ENCODE measurements at places on chromosomes 13 and 19. TPM values are rescaled to one million over a fixed set of nuclear protein-coding genes. Genes with fewer than 3 reads are reported as not detected.

- no peaks in the 10 kb centered on the region for H3K4me1 ChIP-seq
- no peaks in the 10 kb centered on the region for H3K27me3 ChIP-seq
- H3K36me3 ChIP-seq: peaks cover 3% of the 10 kb centered on the region
- no peak overlapping the region for H3K4me3 ChIP-seq
- H3K27ac ChIP-seq: no peak overlapping the region
Observed at GRCh38 chr19:53374288-53374687, 8.8 kb downstream of the ZNF525 start.

GRCh38 chr13:39910041-39910440, 254.6 kb downstream of the COG6 start:
- no peaks in the 10 kb centered on the region for H3K36me3 ChIP-seq
- no peak for DNase-seq
- no peaks in the 10 kb centered on the region for H3K27me3 ChIP-seq
- no peak overlapping the region for H3K27ac ChIP-seq
- H3K4me3 ChIP-seq: no peak overlapping the region

Gene CGB2
- total RNA-seq: not detected

Gene CERS1
- total RNA-seq: 0.36 TPM

DNA sequence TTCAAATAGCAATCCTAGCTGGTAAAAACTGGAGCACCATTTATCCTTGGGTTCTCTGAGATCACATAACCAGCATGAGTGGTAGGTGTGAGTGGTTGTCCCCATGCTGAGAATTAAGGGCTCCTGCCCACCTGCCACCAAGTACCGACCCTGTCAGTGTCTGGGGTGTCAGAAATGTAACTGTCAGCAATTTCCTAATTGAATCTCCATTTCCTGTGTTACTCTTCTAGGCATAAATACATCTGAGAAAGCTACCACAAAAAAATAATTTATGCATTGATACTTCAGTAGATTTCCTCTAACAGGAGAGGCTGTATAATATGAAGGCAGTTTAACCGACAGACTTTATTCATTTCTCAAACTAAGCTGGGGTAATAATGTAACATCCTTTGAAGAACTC, 25.1 kb downstream of the CPB2 start:
- H3K4me3 ChIP-seq: no peak overlapping the region
- no peaks in the 10 kb centered on the region for H3K36me3 ChIP-seq
- no peaks in the 10 kb centered on the region for H3K4me1 ChIP-seq
- H3K27ac ChIP-seq: no peak overlapping the region
- H3K27me3 ChIP-seq: no peaks in the 10 kb centered on the region

DNA sequence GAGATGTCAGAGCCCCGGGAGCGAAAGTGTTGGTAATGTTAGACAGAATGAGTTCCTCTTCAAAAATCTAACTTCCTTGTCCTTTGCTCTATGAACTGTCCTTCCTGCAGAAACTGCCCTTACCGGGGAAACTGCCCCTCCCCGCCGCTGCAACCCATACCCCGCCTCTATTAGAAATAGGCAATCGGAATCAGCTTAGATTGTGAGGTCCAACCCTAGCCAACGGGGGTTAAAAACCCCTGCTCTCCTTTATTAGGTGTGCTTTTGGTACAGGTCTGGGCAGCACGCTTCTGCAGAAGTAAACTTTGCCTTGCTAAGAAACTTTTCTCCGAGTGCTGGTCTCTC, 11.5 kb upstream of the CAPNS1 start:
- no peak for DNase-seq
- no peaks in the 10 kb centered on the region for H3K27me3 ChIP-seq
- H3K36me3 ChIP-seq: peaks cover 19% of the 10 kb centered on the region
- peak overlapping the region; percentile 62 for H3K4me3 ChIP-seq

- H3K4me1 ChIP-seq: no peaks in the 10 kb centered on the region
- no peak overlapping the region for H3K4me3 ChIP-seq
- H3K27me3 ChIP-seq: peaks cover 2% of the 10 kb centered on the region
- DNase-seq: peak; percentile 1
Observed at GRCh38 chr19:35195830-35196229, 32.7 kb downstream of the FAM187B start.

- peak; percentile 89 for DNase-seq
- H3K4me1 ChIP-seq: no peaks in the 10 kb centered on the region
- H3K4me3 ChIP-seq: no peak overlapping the region
- H3K36me3 ChIP-seq: no peaks in the 10 kb centered on the region
- H3K27me3 ChIP-seq: peaks cover 9% of the 10 kb centered on the region
- no peak overlapping the region for H3K27ac ChIP-seq
Observed at GRCh38 chr19:3851254-3852176, 17.3 kb downstream of the ZFR2 start.

Gene GPATCH1
- 5.6 TPM for total RNA-seq

DNA sequence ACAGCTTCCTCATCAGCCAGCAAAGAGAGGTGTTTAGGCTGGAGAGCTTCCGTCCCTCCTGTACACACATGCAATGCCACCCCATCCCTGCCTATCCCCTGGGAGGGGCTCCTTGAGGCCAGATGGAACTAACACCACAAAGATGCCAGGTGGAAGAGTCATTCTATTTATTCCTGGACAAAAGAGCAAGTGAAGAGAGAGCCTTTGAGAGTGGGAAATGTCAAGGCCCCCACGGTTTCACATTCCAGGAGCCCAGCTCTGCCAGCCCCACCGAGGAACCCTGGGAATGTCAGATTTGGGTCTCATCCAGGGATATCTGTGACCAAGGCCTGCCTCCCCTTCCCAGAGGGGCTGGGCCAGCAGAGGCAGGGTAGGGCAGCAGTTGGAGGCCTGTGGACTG, 30.8 kb upstream of the IGFL1 start:
- H3K27ac ChIP-seq: no peak overlapping the region
- H3K27me3 ChIP-seq: peaks cover 55% of the 10 kb centered on the region
- H3K4me3 ChIP-seq: no peak overlapping the region
- no peak for DNase-seq

Gene USF2
- total RNA-seq: 66.2 TPM

GRCh38 chr13:21202767-21203531, 26.5 kb downstream of the MRPL57 start:
- no peak overlapping the region for H3K27ac ChIP-seq
- no peaks in the 10 kb centered on the region for H3K4me1 ChIP-seq
- no peak for DNase-seq
- H3K27me3 ChIP-seq: no peaks in the 10 kb centered on the region
- H3K4me3 ChIP-seq: no peak overlapping the region

DNA sequence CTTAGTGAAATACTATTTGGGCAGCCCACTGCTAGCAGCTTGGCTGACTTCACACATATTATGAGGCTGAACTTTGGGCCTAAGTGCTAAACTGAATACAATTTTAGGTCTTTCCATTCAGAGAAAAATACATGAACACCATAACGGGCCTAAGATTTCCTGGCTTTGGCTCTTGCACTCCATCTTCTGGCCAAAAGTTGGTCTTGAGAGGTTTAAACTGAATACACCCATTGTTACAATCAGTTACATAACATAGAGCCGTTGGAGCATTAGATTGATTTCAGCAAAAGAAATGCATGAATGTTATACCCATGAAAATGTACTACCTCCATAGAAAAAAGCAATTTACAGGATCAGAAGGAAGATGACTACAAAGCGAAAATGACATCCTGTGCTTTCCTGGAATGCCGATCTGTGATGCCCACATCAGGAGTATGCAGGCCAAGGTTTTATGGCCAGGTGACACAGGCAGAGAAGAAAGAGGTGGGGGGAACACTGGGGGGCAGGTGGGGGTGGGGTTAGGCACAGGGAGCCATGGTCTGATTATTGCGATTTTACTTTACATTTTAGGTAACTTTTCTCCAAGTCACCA, 11.1 kb upstream of the SHISA2 start:
- no peaks in the 10 kb centered on the region for H3K27me3 ChIP-seq
- no peak overlapping the region for H3K27ac ChIP-seq
- H3K4me3 ChIP-seq: no peak overlapping the region
- H3K36me3 ChIP-seq: no peaks in the 10 kb centered on the region

- no peak overlapping the region for H3K4me3 ChIP-seq
- H3K27ac ChIP-seq: no peak overlapping the region
- H3K4me1 ChIP-seq: no peaks in the 10 kb centered on the region
- peak; percentile 58 for DNase-seq
- H3K36me3 ChIP-seq: no peaks in the 10 kb centered on the region
- H3K27me3 ChIP-seq: peaks cover 17% of the 10 kb centered on the region
Observed at GRCh38 chr13:113162783-113163685, 4.6 kb downstream of the PROZ start.

Gene KATNAL1
- total RNA-seq: 18.0 TPM

GRCh38 chr13:113327391-113327765, 30.3 kb downstream of the LAMP1 start:
- no peaks in the 10 kb centered on the region for H3K27me3 ChIP-seq
- peak; percentile 86 for DNase-seq
- no peaks in the 10 kb centered on the region for H3K4me1 ChIP-seq
- H3K36me3 ChIP-seq: peaks cover 16% of the 10 kb centered on the region

Gene PCSK4
- total RNA-seq: 1.4 TPM

Gene CABP5
- not detected for total RNA-seq

DNA sequence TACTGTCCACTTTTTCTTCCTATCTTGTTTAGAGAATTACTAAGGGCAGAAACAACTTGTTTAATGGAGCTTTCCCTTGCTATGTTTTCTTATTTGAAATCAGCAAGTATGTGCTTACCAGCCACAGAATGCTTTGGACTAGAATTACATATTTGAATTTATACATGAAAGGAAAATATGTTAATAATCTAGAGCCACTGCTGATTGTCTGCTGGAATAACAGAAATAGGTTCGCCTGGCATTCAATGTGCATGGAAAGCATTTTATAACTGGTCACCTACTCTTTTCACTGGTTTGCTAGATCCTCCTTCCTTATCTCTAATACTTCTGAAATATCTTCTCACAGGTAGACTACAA, 8.0 kb downstream of the EFNB2 start:
- H3K27me3 ChIP-seq: no peaks in the 10 kb centered on the region
- no peak overlapping the region for H3K4me3 ChIP-seq
- H3K36me3 ChIP-seq: peaks cover 3% of the 10 kb centered on the region
- no peak overlapping the region for H3K27ac ChIP-seq

- no peaks in the 10 kb centered on the region for H3K36me3 ChIP-seq
- H3K27me3 ChIP-seq: no peaks in the 10 kb centered on the region
- no peak overlapping the region for H3K4me3 ChIP-seq
- no peak overlapping the region for H3K27ac ChIP-seq
Observed at GRCh38 chr13:78875792-78876580, 217.0 kb upstream of the OBI1 start.

GRCh38 chr19:49335784-49336481, 727 bp downstream of the CD37 start:
- no peak overlapping the region for H3K27ac ChIP-seq
- no peak overlapping the region for H3K4me3 ChIP-seq
- H3K27me3 ChIP-seq: no peaks in the 10 kb centered on the region
- peaks cover 8% of the 10 kb centered on the region for H3K4me1 ChIP-seq
- no peaks in the 10 kb centered on the region for H3K36me3 ChIP-seq

GRCh38 chr13:102872131-102872530, 26.3 kb downstream of the ERCC5 start:
- no peak overlapping the region for H3K4me3 ChIP-seq
- peaks cover 63% of the 10 kb centered on the region for H3K36me3 ChIP-seq
- DNase-seq: peak; percentile 63
- no peak overlapping the region for H3K27ac ChIP-seq

Gene ZNF536
- not detected for total RNA-seq

DNA sequence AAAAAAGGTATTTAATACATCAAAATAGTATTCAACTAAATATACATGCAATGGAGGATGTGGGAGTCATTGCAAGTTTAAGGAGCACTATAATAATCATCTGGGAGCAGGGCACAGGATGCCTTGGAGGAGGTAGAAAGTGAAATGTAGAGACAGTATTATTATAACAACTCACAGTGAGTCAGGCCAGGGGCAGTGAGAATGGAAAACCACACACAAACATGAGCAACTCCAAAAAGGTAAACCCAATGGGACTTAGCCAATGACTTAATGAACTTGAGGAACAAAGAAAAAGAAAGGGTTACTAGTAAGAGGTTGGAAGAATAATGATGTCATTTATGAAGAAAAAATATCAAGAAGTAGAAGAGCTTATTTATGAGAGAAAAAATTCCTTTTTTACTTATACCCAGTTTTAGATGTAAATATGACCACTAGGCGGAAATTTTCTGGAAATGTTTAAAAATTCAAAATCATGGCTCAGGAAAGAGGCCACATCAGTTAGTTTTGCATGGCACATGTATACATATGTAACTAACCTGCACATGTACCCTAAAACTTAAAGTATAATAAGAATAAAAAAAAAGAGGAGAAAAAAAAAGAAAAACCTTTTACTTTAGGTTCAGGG, 389.3 kb downstream of the SUCLA2 start:
- no peaks in the 10 kb centered on the region for H3K4me1 ChIP-seq
- no peak overlapping the region for H3K27ac ChIP-seq
- H3K36me3 ChIP-seq: no peaks in the 10 kb centered on the region
- H3K27me3 ChIP-seq: no peaks in the 10 kb centered on the region
- no peak for DNase-seq
- no peak overlapping the region for H3K4me3 ChIP-seq

DNA sequence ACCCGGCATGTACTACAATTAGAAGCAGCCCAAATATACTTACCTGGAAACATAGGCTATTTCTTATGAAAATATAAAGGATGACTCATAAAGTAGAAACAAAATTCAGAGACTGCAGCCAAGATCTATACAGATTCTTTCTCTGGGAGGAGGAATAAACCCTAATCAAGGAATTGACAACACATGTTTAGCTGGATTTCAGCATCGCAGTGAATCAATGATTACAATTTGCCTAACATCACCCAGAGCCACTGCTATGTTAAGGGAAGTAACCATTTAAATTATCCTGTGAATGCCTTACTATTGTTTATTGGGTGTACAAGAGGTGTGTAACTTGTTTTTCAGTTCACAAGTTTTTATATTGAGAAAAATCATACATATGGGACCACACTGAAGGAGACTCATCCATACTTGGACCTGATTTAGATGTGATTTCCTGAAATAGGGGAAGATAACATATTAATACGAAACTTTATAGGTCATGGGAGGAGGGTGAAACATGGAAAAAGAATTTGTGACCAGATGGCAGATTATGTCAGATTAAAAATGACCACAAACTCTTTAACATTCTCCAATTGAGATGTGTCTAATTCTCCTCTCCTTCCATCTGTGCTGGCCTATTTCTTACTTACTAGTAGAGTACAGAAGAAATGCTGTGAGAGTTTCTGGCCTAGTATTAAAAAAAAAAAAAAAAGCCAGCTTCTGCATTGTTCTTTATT, 1168.4 kb downstream of the SLITRK1 start:
- no peaks in the 10 kb centered on the region for H3K36me3 ChIP-seq
- no peak for DNase-seq
- no peak overlapping the region for H3K27ac ChIP-seq
- no peaks in the 10 kb centered on the region for H3K27me3 ChIP-seq

Gene ZNF439
- 8.7 TPM for total RNA-seq

Gene STK11
- total RNA-seq: 75.7 TPM

All from osteoblast (primary cell).